CD4-positive, alpha-beta T cell treated with Interleukin-17A for 1 hour (primary cell): ENCODE measurements at places on chromosomes 12 and 14.

DNA sequence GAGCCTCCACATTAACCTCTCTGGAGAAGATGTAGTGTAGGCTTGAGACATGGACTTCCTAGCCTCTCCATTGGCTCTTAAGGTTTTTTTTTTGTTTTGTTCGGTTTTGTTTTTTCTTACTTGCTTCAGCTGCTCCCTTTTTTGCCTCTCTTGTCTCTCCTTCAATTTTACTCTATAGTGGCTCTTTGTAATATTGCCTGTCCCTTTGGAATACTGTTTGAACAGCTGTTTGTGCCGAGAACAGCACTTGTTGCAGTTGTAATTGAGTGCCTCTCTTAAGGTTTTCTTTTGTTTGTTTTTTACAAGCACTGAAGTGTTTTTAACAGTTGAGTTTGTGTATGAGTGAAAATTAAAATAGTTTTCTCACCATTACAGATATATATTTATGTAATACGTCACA is 567.7 kb downstream of the LRFN5 start:
- DNase-seq: no peak

DNA sequence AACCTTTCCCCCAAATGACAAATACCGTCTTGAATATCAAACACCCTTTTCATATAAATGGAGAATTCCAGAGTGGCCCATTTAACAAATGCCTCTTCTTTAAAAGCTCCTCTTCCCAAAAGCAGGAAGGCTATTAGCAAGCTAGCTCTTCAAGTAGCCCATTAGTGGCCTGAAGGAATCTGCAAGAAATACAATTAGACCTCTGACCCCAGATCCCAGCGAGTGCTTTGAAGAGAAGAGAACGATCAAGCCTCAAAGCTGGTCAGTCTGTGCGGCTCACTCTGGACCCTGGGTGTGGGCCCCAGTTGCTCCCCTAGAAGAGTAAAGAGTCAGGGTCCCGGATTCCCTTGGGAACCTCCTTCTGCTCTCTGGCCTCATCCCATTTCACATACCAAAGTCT is 325.6 kb downstream of the NUAK1 start:
- no peak for DNase-seq

GRCh38 chr12:85029456-85029855 is 6.6 kb downstream of the TSPAN19 start:
- DNase-seq: no peak

DNA sequence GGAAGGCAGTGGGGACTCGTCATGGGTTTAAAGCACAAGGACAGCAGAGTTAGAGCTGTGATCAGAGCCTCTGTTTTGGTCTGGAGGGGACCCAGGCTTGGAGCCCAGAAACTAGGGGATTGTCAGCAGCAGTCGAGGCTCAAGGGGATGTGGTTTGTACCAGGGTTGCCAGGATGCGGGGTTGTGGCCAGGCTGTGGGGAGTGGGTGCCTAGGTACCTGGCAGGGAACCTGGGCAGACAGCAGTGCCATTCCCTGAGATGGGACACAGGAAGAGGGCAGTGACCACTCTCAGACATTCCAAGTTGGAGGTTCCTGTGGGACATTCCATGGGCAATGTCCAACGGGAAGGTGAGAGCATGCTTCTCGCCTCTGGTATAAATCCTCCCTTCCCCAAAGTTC is 222.3 kb downstream of the SLC41A2 start:
- no peak for DNase-seq

DNA sequence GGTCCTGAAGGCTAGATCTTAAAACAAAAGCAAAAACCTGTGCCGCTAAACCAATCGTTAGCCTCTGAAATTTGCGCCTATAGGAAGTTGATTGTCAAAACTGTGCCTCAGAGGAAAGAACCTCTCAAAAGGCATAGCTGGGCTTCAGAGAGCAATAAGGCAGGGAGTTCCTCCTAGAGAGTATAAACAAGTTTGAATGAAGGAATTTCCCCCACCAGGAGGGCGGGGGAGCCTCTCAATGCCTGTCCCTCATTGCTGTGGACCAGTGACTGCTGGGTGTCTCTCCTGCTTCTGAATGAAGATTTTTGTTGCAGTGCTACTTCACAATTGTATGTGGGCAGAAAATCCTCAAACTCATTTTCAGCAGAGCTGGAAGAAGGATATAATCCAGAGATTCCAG is 88.6 kb downstream of the KCNK10 start:
- no peak for DNase-seq

GRCh38 chr12:132445884-132446632 is 43.9 kb upstream of the FBRSL1 start:
- peak; percentile 87 for DNase-seq

DNA sequence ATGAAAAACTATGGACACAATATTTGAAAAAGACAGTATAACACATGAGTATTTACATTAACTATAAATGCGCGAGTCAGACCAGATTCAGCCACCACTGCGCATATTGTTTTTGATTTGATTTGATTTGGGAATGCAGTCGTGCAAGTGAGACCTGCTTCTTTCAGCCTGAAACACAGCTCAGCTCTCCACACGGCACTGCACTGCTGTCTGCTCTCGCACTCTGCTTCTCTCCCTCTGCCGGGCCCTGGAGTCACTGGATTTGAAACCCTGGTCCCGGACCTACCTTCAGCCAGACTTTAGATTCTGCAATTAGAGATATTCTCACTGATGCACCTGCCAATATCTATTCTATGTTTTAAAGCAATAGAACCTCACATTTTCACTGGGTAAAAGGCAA is 143.9 kb upstream of the TMEM132C start:
- no peak for DNase-seq

- DNase-seq: peak; percentile 35
These were observed 22.1 kb downstream of the IL26 start for GRCh38 chr12:68203460-68203875.

DNA sequence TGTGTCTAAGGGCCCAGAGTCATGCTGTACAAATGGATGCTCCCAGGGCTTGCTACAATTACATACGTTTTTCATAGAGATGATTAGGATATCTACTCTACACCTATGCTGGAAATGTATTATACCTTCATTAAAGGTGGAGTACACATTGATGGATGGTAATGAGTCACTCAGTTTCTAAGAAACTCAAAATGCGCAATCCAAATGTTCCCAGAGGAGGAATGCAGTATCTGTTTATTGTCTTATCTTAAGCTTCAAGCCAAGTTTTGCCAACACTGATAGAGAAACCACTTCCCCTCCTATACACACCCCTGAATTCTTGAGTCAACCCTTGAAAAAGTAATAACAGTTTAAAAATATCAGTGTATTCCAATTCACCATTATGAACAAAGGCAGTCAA is 266.6 kb upstream of the FAR2 start:
- DNase-seq: no peak

- DNase-seq: peak; percentile 89
These were observed 21.6 kb upstream of the CACNA2D4 start for GRCh38 chr12:1939801-1940607.

DNA sequence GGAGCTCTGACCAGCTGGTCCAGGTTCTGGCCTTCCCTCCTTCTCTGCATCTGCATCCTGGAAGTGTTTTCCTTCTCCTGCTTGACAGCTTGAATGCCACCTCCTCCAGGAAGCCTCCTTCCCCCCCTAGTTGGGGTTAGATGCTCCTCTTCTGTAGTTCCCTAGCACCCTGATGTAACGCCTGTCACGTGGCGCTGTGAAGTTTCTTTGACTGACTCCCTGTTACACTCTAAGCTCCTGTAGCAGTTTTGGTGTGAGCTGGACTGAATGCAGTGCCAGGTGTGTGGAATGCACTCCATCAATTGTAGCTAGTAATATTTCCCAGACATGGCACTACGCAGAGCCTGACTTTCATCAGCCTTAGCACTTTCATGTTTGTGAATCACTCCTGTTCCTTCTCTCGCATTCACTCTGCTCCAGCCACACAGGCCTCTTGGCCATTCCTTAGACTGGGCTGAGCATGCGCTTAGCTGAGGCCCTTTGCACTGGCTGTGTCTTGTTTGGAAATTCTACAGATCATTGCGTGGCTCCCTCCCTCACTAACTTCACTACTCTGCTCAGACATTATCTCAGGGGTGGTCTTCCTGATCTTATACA is 2.1 kb upstream of the FAIM2 start:
- no peak for DNase-seq

DNA sequence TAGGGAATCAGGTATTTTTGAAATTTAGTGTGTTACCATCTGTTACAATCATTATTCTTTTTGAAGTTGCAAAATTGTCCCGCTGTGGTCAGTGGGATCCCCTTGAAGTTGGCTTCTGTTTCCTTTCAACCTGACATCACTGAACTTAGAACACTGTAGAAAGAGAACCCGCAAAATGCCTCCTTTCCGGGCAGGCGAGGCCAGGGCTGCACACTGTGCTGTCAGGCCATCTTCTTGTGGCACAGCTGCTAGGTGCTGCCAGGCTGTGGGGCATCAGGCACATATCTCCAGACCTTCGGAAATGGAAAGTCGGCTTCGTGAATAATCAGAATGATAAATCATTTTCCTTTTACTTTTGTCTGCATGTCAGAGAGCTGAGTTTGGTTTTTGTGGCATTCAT is 103.5 kb downstream of the GLT1D1 start:
- DNase-seq: no peak

GRCh38 chr14:71262441-71262840 is 355.2 kb downstream of the PCNX1 start:
- DNase-seq: no peak

DNA sequence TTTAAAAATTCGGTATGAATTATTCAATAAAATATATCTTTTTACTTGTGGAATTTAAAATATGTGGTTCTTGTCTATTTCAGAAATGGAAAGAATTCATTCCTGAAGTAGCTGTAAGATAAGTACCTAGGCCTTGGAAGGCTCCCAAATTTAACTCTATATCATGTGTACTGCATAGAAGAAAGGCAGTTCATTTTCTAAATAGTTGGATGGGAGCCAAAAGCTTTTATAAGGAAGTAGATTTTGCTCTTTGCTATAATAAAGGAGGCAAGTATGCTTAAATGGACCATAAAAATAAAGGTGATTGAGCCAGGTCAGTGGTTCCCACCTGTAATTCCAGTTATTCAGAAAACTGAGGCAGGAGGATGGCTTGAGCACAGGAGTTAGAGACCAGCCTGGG is 187.5 kb downstream of the ATXN7L3B start:
- no peak for DNase-seq

DNA sequence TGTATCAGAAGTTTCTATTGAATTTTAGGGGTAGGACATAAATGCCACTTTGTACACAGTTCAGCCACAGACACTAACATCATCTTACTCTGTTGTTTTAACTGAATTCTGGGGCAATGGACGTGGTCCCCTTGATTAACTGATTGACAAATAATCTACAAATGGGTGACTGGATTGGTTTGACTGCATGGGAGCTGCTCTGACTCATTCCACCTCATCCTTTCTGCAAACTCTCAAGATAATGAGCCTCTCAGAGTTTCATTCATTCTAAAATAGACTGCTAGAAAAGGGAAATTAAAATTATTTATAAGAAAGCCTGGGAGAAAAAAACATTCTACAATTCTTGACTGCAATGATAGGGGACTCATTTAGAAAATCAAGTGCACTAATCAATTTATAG is 570.4 kb upstream of the SEL1L start:
- no peak for DNase-seq

DNA sequence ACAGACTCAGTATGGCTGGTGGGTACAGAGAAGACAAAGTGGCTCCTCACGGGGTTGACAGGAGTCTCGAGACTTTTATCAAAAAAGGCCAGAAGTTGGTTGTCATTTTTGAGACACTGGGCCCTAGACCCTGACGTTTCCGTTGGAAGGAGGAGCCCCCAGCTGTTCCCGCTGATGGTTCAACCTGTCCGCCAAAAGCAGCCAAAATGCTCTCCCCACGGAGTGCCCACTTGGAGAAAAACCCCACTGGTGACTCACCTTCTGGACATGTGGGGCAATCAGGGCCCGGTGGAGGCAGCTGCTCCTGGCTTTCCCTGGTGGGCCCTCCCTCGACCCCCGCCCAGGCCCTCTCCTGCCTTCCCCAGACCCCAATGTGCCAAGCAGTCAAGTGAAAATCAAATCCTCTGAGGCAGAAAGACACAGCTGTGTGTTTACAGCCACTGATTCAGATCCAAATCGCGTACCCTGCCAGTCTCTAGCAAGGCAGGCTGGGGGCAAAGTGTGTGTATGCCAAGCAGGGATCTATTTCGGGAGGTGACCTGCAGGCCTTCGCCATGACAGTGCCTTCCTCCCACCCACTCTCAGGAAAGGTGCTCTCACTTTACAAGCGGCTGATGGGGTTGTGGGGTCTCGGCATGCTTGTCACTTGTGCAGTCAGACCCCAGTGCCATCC is 347.4 kb downstream of the DPF3 start:
- DNase-seq: no peak

GRCh38 chr12:8605057-8605456 is 7.6 kb downstream of the AICDA start:
- DNase-seq: no peak

DNA sequence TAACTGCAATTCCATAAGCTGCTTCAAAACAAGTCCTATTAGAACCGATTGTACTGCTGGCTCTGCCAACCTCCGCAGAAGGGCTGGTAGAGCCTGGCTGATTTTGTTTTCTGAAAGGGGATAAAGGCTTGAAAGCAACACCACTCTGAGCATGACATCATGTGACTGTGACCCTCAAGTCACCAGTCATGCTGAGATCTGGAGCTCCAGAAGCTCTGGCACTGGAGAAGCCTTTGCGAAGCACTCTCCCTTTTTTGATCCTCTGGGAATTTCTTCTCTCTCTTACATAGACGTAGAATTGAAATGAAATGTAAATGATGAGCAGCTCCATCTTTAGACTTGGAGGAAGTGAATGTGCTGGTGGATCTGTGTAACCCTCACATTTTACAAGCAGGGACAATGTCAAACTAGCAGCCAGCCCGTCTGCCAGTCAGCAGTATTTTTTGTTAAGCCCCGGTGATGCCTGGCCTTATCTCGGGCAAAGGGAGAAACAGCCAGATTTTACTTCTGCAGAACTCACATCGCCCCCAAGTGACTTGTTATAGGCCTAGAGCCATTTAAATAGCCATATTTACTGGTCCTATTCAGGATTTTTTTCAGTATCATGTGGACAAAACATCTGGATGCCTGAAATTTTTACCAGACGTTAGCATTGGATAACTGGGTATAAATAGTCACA is 112.1 kb upstream of the NPAS3 start:
- no peak for DNase-seq
